ENCODE measurements at places on chromosomes 2 and 18.

GRCh38 chr2:6168485-6168884 lies 476.3 kb downstream of the SOX11 start:
- DNase-seq, result no peak

GRCh38 chr2:196759378-196759706 lies 40.1 kb downstream of the GTF3C3 start:
- DNase-seq, result no peak

GRCh38 chr18:23833714-23834113 lies 144.5 kb downstream of the LAMA3 start:
- DNase-seq, result no peak

- no peak for DNase-seq
Measured at GRCh38 chr2:230687498-230687897, 25.1 kb upstream of the CAB39 start.

DNA sequence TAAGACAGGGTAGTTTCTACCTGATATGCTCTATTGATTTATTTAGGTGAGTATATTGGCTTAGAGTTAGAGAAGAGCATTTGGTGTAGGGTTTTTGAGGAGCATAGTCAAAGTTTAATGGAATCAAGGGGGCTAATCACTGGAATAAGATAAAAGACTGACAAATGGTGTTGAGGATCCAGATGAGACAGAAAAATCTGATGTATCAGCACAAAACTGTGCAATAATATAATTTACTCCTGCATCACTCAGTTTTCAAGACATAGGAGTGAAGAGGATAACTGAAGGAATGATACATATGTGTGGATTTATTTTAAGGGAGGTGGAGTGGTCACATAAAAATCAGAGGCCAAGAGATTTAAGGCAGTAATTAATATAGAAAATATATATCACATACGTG lies 339.2 kb downstream of the NYAP2 start:
- DNase-seq, result no peak

- DNase-seq, result no peak
Measured at GRCh38 chr2:177201919-177202346, 10.7 kb upstream of the HNRNPA3 start.

DNA sequence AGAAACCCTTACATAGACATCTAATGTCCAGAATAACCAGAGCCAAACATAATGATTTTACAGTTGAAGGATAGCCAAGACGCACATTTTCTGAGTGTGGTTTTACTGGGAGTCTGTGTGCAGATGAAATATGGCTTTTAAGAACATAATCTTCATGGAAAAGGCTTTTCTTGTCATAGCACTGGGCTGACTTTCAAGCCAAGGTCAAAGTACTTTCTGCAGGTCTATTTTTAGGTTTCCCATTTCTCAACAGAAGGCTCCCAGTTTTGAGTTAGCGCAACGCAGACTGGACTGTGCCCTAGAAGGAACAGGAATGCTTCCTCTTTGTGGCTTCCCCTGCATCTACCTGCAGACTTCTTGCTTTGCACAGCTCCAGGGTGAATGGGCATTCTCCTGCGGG lies 92.3 kb upstream of the UPP2 start:
- DNase-seq, result no peak

DNA sequence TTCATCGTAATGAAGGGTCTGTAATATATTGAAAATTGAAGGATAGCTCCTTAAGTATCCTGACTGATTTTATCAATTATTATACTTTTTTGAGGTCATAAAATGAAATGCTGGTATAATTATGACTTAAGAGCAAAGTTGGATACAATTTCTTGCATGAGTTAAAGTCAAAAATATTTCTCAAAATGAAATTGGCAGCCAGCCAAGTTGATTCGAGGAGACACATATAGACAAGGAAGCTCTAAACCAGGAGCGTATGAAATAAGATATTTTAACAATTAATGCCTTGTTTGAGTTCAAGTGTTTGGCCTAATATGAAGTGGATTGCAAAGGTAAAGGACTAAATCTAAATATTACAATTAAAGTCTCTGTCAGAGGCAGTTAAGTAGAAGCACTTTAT lies 260.4 kb upstream of the DSEL start:
- DNase-seq, result no peak

DNA sequence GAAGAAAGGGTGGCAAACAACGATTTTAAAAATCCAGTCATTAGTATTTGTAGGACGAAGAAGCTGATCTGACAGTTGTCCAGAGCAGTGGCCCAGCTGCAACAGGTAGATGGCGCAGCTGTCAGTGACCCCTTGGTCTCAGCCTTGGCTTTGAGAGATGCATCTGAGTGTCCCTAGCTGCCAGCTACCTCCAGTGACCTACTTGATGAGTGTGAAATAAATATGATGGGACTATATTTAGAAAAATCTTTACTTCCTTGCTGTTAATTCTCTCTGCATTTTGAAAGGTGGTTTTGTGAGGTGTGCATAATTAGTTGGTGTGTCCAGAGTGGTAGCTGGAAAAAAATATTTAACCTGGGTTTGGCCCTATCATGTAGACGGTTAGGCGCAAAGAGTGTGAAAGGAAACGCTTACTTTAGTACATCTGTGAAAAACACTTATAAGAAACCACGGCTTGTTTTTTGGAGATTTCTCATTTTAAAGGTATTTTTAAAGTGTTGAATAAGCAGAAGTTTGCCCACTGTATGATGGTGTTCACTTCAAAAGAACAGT lies 963 bp downstream of the INPP1 start:
- DNase-seq, result peak; percentile 22

DNA sequence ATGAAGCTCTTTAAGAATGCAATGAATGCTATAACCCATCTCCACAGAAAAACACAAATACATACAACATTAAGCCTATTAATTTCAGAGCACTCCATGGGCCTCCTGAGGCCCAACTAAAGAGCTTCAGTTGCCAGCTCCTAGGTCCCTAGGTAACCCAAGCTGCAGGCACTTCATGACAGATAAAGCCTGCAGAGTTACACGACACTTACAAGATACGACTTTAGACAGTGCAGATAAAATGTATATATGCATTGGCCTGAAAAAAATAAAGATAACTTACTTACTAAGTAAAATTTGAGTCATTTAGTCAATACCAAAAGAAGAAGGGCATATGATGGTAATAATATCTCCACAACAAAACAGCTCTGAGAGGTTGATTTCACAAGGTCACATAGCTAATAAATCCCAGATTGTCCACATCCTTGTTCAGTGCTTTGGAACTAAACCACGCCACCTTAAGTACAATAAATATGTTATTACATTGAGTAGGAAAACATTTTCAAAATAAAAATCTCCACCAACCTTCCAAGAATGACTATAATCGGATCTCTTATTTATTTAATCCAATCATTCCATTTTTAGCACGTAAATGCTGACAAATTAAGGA lies 3.4 kb downstream of the MAP4K3 start:
- DNase-seq, result no peak

DNA sequence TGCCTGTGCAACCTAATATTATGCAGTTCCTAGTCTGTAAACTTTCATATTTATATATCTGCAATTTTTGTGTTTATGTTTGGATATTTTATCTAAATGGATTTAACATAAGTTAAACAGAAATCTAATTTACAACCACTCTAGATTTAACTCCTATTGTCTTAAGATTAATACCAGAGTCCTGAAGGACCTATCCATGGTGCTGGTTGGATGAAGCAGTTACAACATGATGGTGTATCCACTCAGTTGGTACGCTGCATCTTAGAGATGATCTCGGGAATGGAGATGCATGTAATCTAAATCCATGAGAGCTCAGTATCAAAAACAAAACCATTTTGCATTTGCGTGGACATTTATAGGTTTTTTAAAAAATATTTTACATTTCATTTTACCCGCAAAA lies 745.9 kb upstream of the SLC8A1 start:
- no peak for DNase-seq

GRCh38 chr18:62332431-62332830 lies 7.3 kb downstream of the TNFRSF11A start:
- DNase-seq, result no peak

- no peak for DNase-seq
Measured at GRCh38 chr2:231235217-231235616, 36.8 kb downstream of the ARMC9 start.

DNA sequence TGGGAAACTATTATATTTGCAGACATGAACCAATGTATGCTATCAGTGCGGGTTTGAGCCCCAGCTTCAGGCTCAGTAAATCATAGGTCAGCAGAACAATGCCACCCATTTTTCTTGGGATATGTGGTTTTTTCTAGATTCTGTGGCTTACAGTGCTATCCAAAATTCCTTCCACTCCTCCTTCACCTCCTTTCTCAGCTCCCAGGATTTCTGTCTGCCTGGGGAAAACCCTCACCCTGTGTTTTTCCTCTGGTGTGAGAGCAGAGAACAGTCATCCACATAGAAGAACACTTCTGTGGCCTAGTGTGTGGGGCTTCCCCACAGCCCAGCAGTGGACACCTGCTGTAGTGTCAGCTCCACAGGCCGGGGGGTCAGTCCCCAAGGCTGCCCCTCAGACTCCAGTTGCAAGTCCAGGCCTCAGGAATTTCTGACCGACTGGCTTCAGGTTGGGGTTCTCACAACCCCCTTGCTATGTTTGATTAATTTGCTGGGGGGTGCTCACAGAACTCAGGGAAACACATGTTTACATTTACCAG lies 238.2 kb downstream of the LDLRAD4 start:
- DNase-seq, result no peak

DNA sequence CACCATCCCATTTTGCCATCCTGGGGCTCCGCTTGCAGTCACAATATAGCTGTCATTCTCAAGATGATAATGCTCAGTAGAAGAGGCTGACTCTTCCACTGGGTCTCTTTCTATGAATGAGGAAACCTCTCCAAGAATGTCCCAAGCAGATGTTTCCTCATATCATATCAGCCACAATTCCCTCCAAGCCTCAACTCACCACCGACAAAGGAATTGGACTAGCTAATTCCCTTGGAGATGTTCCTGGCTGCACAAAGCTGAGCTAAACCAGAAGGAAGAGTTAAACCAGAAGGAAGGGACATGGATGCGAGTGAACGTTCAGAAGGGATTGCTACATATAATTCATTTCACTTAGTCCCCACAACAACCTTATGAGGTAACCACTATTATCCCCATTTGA lies 65.0 kb upstream of the NPAS2 start:
- no peak for DNase-seq

- no peak for DNase-seq
Measured at GRCh38 chr2:196318517-196319377, 147.4 kb upstream of the STK17B start.

- DNase-seq, result no peak
Measured at GRCh38 chr2:208147008-208147407, 1.1 kb upstream of the CRYGB start.

- no peak for DNase-seq
Measured at GRCh38 chr2:134819334-134819733, 19.1 kb upstream of the ACMSD start.

GRCh38 chr2:141906678-141907077 lies 224.1 kb downstream of the LRP1B start:
- DNase-seq, result no peak

DNA sequence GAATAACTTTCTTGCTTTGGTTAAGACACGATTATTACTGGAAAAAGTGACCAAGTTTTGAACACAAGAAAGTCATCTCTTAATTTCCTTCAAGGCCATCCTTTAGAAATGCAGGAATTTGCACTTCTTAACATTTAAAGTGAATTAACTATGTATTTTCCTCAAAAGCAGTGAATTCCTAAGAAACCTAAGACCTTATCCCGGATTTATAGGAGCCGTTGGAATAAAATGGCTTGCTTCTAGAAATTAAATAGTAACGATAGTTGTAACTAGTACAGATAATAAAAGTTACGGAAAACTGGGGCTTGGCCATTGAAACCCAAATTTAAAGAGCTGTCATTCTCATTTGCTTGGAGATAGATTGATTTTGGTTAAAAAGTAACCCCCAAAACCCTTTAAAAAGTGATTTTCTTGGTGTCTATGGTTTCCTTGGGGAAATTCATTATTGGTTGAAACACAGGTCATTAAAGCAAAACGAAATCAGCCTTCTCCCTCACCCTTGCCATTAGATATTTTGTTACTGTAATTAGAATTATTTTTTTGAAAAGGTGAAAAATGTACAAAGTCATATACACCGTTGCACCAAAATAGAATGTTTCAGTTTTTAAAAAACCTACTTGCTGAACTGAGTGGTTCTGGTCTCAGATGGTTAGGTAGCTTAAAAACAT lies 2.0 kb downstream of the SKOR2 start:
- DNase-seq, result no peak

DNA sequence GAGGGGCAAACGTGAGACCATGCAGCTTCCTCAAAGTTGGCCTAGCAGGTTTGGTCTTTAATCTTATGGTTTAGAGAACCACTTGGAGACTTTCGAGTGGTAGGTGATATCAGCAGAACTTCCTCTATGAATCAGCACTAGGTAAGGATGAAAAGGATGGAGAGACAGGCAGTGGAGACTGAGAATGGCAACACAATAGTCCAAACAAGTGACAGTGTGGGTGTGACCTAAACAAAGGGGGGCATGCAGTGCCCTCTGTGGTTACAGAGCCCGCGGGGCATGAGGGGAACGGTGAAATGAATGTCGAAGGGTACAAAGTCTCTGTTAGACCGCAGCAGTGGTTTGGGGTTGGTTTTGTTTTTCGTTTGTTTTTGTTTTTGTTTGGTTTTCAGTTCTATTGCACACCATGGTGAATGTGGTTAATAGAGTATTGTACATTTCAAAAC lies 143.9 kb downstream of the L3MBTL4 start:
- DNase-seq, result no peak

- DNase-seq, result no peak
Measured at GRCh38 chr2:1350111-1350510, 63.2 kb upstream of the TPO start.

Measured in CD4-positive, alpha-beta T cell treated with Interleukin-21 for 1 hour (primary cell).